ENCODE measurements at places on chromosomes 12 and 14.

GRCh38 chr12:30961030-30961429 lies 34.5 kb downstream of the TSPAN11 start:
- no peak for DNase-seq

- DNase-seq: no peak
Measured at GRCh38 chr14:52063052-52063462, 5.8 kb downstream of the NID2 start.

GRCh38 chr14:33551963-33552362 lies 398.9 kb downstream of the EGLN3 start:
- DNase-seq: no peak

GRCh38 chr14:104972301-104973134 lies 5.7 kb downstream of the AHNAK2 start:
- DNase-seq: no peak

- DNase-seq: no peak
Measured at GRCh38 chr12:95863337-95863736, 4.6 kb downstream of the SNRPF start.

- no peak for DNase-seq
Measured at GRCh38 chr12:108643941-108644810, 10.5 kb upstream of the SELPLG start.

- peak; percentile 98 for DNase-seq
Measured at GRCh38 chr14:21437063-21437901, 18.6 kb downstream of the CHD8 start.

DNA sequence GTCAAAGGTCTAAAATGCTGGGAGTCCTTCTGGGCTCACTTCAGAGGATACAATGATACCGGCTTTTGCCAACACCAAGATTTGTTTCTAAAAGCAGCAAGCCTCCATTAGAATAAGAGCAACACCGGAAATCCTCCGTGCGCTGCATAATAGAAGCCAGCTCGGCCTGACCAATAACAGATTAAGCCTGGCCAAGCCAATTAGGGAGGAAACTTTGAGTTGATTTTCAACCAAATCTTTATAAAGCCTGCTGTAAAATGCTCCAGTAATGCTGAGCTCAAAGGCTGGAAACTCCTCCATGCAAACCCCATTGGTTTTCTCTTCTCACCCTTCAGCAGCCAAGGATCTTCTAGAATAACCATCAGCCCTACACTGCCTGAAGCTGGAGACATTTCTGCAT lies 150.1 kb downstream of the NTF3 start:
- no peak for DNase-seq

- DNase-seq: no peak
Measured at GRCh38 chr12:1883513-1883912, 34.9 kb downstream of the CACNA2D4 start.

GRCh38 chr12:16610743-16611142 lies 4.8 kb upstream of the LMO3 start:
- no peak for DNase-seq

- DNase-seq: peak; percentile 69
Measured at GRCh38 chr14:32259368-32260013, 56.4 kb upstream of the RNU6-8 start.

DNA sequence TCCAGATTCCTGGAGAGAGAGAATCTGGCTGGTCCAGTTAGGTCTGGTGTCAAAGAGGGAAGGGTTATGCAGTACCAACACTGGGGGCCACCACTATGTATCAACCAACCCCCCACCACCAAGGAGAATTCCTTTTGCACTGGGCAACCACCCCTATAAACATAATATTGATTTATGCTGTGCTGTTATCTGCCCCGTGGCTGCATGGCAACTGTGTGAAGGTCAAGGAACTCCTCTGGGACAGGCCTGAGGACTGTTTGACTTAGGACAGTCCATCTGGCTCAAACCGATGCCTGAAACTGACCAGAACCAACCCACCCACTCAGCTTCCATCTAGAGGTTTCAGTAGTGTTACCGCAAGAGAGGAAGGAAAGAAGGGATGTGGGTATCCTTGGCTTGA lies 20.5 kb downstream of the PLEKHH1 start:
- no peak for DNase-seq

DNA sequence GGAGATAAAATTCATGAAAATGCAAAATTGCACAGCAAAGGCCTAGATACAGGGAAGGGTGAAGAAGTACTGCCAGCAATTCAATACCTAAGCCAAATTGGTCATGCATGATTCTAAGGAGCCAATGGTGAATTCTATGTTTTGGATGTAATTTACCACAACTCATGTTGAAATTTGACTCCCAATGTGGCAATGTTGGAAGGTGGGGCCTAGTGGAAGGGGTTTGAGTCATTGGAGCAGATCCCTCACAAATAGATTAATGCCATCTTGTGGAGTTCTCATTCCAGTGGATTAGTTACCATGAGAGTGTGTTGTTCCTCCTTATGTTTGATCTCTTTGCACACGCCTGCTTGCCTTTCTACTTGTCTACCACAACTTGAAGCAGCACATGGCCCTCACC lies 194.0 kb upstream of the ALG10 start:
- DNase-seq: no peak

- DNase-seq: no peak
Measured at GRCh38 chr14:87864356-87865270, 128.4 kb downstream of the GALC start.

GRCh38 chr12:1728824-1729223 lies 38.0 kb downstream of the ADIPOR2 start:
- no peak for DNase-seq

DNA sequence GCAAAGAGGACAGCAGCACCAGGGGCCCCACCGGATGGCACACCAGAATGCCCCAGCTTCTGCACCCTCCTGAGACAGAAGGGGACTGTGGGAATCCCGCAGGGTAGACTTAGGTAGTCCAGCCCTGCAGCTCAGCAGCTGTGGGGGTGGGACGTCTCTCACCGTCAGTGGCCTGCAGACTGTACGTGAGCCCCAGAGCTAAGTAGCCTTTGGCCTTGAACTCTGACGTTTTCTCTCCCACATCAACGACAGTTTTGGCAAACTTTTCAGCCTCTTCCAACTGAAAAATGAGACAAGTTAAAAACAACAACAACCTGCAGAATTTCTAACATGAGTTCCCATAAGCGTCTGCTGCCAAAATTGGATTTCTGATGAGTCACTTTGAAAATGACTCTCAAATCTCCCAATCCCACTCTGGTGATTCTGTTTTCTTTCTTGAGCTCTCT lies 161.4 kb downstream of the TTC7B start:
- no peak for DNase-seq

- no peak for DNase-seq
Measured at GRCh38 chr12:112782943-112783342, 8.6 kb upstream of the RPH3A start.

DNA sequence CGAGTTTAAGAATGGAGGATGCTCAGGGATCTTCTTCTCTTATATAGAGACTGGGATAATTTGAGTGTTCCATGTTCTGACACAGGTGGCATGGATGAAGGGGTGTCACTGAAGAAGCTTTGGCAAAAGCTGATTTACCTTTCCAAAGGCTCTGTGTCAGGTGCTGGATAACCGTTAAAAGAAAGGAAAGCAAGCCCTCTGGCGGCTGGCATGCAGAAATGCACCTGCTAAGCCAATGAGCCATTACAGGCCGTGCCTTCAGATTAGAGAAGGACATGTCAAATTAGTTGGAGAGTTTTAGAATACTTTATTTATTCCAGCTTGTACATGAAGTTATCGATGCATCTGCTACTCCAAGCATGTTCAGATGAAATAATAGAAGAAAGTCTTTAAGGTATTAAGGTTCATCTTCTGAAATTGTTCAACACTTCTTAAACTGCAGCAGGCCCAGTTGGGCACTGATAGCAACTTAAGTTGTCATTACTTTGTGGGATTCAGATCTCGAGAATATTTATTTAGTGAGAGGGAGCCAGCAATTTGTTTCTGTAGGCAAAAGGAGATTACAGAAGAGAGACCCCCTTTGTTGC lies 678.2 kb downstream of the NRXN3 start:
- DNase-seq: peak; percentile 41

- no peak for DNase-seq
Measured at GRCh38 chr14:37048666-37049071, 123.7 kb downstream of the SLC25A21 start.

DNA sequence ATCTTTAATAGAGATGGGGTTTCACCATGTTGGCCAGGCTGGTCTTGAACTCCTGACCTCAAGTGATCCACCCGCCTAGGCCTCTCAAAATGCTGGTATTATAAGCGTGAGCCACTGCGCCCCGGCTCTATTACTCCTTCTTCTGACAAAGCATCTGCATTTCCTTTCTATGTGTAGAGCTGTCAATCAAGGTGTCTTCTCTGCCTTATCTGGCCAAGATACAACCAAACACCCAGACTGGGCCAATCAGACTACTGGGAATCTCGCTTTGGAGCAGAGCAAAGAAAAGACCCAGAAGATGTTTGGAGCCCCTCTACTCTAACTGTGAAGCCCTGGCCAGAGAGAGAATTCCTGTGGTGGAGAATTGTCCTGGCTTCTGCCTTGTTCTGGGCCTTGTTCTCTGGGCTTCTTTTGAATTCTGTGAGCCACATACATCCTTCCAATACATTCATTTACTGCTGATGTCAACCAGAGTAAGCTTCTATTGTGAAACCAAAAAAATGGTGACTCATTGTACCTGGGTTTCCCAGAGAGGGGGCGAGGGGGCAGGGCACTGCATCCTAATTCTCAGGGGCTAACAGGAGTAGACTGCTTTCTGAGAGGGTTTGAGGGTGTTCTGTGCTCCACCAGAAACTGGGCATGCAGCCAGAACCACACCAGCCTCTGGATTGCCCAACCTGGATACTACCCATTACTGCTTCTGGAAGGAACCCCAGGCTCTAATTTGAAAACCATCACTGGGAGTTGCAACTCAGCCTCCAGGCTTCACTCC lies 18.8 kb upstream of the FLVCR2 start:
- peak; percentile 78 for DNase-seq

- DNase-seq: no peak
Measured at GRCh38 chr14:46887144-46887543, 235.6 kb upstream of the RPL10L start.

DNA sequence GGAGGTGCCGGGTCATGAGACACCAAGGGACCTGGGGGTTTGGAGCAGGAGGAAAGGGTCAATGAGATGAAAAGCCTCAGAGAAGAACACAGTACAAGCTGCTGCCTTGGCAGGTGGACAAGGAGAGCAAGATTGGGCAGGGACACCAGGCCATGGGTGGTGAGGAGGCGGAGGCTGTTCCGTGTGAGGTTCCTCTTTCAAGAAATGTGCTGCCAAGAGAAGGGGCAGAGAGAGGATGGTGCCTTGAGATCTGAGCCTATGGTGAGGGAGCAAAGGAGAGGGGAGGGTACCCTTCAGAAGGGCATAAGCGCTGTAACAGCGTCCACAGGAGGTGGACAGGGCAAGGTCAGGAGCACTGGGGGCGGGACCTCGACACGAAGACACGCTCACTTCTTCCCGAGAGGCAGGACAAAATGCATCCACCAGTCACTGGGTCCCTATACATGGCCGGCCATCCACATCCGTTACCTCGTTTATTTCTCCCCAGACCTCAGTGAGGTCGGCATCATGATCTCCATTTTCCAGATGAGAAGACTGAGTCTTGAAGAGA lies 100.2 kb downstream of the B4GALNT3 start:
- no peak for DNase-seq

DNA sequence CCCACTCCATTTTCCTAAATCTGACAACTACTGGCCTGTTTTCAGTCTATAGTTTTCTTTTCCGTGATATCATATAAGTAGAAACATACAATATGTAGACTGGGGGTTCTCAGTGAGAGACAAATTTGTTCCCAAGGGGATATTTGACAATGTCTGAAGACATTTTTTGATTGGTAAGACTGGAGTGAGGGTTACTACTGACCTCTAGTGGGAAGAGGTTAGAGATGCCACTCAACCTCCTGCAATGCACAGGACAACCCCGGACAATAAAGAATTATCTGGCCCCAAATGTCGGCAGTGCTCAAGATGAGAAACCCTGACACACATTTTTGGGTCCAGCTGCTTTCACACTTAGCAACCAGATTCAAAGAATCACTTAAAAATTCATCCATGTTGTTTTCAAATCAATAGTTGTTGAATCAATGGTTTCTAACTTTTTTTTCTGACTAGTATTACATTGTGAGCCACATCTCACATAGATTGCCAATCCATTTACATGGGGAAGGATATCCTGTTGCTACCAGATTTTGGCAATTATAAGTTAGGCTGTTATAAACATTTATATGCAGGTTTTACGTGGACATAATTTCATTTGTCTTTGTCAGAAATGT lies 307.1 kb downstream of the RPL10L start:
- peak; percentile 12 for DNase-seq

DNA sequence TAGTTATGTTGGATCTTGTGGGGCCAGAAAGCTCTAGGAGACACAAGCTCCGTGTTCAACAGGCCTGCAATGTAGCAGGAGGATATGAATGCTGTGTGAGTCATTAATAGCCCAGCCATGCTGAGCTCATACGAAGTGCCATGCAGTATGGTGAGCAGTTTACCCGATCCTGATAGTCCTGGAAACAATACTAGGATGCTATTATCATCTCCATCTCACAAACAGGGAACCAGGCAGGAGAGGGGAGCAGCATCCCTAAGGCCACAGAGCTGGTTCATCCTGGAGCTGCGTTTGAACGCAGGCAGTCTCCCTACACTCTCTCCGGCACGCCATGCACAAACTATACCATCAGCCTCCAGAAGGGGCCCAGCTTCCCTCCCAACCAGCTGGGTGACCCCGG lies 20.5 kb downstream of the TTC7B start:
- no peak for DNase-seq

- DNase-seq: no peak
Measured at GRCh38 chr12:79298506-79298905, 392.3 kb downstream of the PAWR start.

GRCh38 chr12:29145372-29146170 lies 3.5 kb upstream of the FAR2 start:
- DNase-seq: no peak
